ENCODE measurements at places on chromosomes 1 and 21. TPM values are rescaled to one million over a fixed set of nuclear protein-coding genes. Genes with fewer than 3 reads are reported as not detected.

Gene TMPRSS2
- not detected for total RNA-seq

Gene ZNF684
- total RNA-seq, result 7.0 TPM

Gene TRAF5
- total RNA-seq, result 18.8 TPM

Gene SERTAD4
- total RNA-seq, result not detected

Gene NBL1
- 12.2 TPM for total RNA-seq

Gene RBM11
- total RNA-seq, result 5.9 TPM

Gene FCGR1A
- not detected for total RNA-seq

Gene AMY1A
- not detected for total RNA-seq

Gene OR2T35
- total RNA-seq, result not detected

Gene PDZK1IP1
- total RNA-seq, result not detected

Gene PTGFRN
- 28.0 TPM for total RNA-seq

Gene VCAM1
- total RNA-seq, result not detected

Gene LRRC38
- not detected for total RNA-seq

Gene CFHR3
- total RNA-seq, result not detected

Gene GSTM2
- 14.2 TPM for total RNA-seq

Gene CELA3A
- total RNA-seq, result not detected

Gene CRYZ
- total RNA-seq, result 8.1 TPM

Gene HSPA6
- total RNA-seq, result 0.12 TPM

Gene MPZL1
- 24.2 TPM for total RNA-seq

Gene CENPF
- total RNA-seq, result 116 TPM

Gene FCRL5
- total RNA-seq, result not detected

Gene RNU1-2
- total RNA-seq, result 1,386 TPM

Gene KRTAP12-2
- not detected for total RNA-seq

Gene RASAL2
- total RNA-seq, result not detected

Gene SLC22A15
- total RNA-seq, result 0.17 TPM

Gene ADARB1
- total RNA-seq, result 30.1 TPM

Gene OR2T33
- total RNA-seq, result not detected

Gene CD101
- 1.1 TPM for total RNA-seq

Gene AVPR1B
- not detected for total RNA-seq

Gene GPR37L1
- not detected for total RNA-seq

Gene OR14K1
- not detected for total RNA-seq

Gene IL10RB
- 23.9 TPM for total RNA-seq

Gene IFI16
- total RNA-seq, result 287 TPM

Gene SLC2A5
- not detected for total RNA-seq

Gene TTLL7
- total RNA-seq, result not detected

Gene NUP210L
- 0.05 TPM for total RNA-seq

Gene CHI3L1
- total RNA-seq, result 0.44 TPM
